ENCODE measurements at places on chromosomes 12 and 14. TPM values are rescaled to one million over a fixed set of nuclear protein-coding genes. Genes with fewer than 3 reads are reported as not detected.

DNA sequence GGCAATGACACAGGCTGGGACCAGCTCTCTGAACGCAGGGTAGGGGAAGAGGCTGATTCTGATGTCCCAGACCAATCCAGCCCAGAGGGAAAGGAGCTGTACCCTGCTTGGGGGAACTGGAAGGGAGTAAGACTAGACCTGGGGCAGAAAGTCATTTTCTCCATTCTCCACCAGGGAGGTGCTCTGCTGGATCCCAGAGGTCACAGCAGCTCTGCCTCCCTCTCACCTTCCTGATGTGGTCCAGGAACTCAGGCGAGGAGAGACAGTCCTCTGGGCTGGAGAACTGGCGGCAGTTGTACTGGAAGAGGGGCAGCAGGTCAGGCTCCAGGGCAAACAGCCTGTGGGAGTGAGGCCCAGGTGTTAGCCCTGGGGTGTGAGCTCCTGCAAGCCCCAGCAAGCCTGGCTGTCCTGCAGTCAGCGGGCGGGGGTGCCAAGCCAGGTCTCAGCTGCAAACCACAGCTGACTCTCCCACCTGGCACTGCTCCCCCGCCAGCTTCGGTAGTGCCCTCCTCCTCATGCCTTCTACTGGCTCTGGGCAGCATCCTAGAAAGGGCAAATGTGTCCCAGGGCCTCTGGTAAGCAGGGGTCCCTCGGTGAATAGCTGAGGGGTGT, 1.9 kb downstream of the NGB start:
- no peak overlapping the region for H3K4me3 ChIP-seq
- no peaks in the 10 kb centered on the region for H3K4me1 ChIP-seq
- no peak overlapping the region for H3K27ac ChIP-seq
- no peak for DNase-seq
- no peaks in the 10 kb centered on the region for H3K36me3 ChIP-seq

DNA sequence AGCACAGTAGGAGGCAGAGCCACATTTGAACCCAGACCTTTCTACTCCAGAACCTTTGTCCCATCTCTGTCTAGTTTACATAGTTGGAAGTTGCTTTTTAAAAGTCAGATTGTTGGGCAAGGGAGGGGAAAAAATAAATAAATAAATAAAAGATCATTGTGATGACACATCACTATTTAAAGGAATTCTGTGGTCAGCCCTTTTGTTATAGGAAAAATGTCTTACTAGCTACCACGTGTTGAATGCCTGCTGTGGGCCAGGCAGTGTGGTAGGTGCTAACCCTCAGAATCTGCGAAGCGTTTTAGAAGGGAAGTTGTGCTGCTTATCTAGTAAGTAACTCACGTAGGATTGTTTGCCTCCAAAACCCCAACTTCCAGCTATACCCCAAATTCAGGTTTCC, 62.3 kb downstream of the BHLHE41 start:
- no peaks in the 10 kb centered on the region for H3K4me1 ChIP-seq
- no peak overlapping the region for H3K27ac ChIP-seq
- H3K36me3 ChIP-seq: no peaks in the 10 kb centered on the region
- H3K4me3 ChIP-seq: no peak overlapping the region

DNA sequence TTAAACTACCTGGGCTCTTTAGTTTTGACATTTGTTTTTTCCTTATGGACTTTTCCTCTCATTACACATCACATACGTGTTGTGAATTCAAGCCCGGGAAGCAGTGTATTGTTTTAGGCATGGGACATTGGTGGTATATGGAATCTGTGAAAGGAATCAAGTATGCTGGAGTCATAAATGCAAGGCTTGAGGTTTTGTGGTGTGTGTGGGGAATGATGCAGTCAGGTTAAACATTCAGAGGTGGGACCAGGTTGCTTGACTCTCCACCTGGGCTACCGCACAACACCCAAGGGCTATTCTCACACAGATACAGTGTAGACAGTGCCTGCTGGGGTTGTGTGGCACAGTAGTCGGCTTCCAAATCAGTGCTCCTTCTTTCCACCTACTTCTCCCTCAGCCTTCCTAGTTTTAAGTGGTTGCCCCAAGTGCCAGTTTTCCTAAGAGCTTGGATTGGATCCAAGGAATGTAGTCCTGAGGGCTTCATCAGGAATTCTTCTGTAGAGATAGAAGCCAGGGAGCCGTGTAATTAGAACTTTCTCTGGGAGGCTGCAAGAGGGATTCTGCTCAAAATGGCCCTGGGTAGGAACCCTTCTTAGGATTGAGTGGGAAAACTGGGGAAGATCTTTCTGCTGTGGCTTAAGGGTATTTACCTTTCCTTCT, 243.7 kb downstream of the C12orf75 start:
- no peak overlapping the region for H3K27ac ChIP-seq
- DNase-seq: no peak
- H3K4me3 ChIP-seq: no peak overlapping the region

BEST3 gene
- polyA plus RNA-seq: 0.64 TPM

GRCh38 chr14:35944847-35945246, 118.7 kb downstream of the BRMS1L start:
- no peaks in the 10 kb centered on the region for H3K27me3 ChIP-seq
- no peak for DNase-seq
- no peaks in the 10 kb centered on the region for H3K36me3 ChIP-seq
- H3K27ac ChIP-seq: no peak overlapping the region
- H3K4me1 ChIP-seq: no peaks in the 10 kb centered on the region

- no peak overlapping the region for H3K4me3 ChIP-seq
- H3K36me3 ChIP-seq: no peaks in the 10 kb centered on the region
- no peaks in the 10 kb centered on the region for H3K27me3 ChIP-seq
- no peak for DNase-seq
- H3K27ac ChIP-seq: no peak overlapping the region
- H3K4me1 ChIP-seq: no peaks in the 10 kb centered on the region
These were observed 35.2 kb downstream of the HELB start for GRCh38 chr12:66337381-66338010.

DNA sequence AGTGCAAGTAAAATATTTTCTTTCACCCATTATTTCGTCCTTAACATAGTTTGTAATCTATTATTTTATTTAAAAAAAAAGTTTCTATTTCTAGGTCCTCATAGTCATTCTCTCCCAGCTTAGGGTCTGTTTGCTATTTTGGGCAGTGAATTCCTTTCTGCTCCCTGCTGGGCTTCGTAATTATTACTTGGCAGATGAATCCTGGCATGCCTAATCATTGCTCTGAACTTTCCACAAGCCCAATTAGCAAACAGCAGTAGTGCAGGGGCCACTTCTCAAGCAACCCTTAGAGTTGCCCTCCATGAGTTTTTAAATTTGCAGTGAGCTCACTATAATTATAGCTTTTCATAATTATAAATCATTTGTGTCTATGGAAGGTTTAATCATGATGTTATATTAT, 1378.3 kb upstream of the SEL1L start:
- no peak overlapping the region for H3K27ac ChIP-seq
- H3K36me3 ChIP-seq: no peaks in the 10 kb centered on the region
- no peaks in the 10 kb centered on the region for H3K4me1 ChIP-seq
- no peaks in the 10 kb centered on the region for H3K27me3 ChIP-seq
- no peak for DNase-seq

RND1 gene
- 0.20 TPM for polyA plus RNA-seq

- H3K27ac ChIP-seq: no peak overlapping the region
- no peaks in the 10 kb centered on the region for H3K36me3 ChIP-seq
- H3K4me3 ChIP-seq: no peak overlapping the region
- DNase-seq: no peak
- H3K27me3 ChIP-seq: no peaks in the 10 kb centered on the region
These were observed 51.2 kb upstream of the RTRAF start for GRCh38 chr14:51938137-51938536.

TSPAN19 gene
- polyA plus RNA-seq: 0.34 TPM

GRCh38 chr14:21098076-21098891, at the start of gene ZNF219:
ZNF219 (minus strand) TSS chr14:21098655; CDS start chr14:21093591, 5,064 bp downstream.
- peaks cover 30% of the 10 kb centered on the region for H3K4me1 ChIP-seq
- H3K4me3 ChIP-seq: no peak within 1 kb of the TSS
- peak; percentile 82 for DNase-seq
- peaks cover under 1% of the 10 kb centered on the region for H3K36me3 ChIP-seq

DNA sequence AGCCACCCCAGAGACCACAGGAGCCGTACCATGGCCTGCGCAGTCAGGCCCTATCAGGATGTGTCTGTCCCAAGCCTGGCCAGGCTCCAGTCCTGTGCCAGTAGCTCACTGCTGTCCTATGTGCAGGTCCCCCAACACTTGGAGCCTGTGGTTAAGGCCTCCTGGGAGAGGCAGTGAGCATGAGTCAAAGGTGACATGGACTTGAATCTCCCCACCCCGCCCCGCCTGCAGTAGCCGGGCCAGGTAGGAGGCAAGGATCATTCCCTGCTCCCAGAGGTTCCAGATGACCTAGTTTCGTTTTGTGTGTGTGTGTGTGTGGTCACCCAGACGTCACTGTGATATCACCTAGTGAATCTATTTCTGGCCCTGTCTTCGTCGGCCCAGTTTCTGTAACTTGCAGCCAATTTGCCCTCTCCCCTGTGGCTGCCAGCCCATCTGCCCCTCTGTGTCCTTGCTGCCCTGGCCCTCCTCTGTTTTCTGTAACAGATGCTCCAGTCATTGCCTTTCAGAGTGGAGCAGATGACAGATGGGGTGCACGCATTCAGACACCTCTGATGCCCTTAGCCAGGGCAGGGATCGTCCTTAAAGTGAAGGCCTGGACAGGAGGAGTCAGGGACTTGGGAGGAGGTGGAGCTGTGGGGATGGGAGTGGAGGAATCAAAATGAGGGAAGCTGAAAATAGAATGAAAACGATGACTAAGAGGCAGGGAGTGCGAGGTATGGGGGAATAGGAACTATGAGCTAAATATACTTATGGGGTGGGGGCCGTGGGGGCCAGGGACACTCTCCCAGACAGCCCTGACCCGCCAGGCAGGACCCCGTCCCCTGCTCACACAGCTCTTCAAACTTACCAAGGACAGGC, 37.4 kb downstream of the SLC6A12 start:
- H3K4me1 ChIP-seq: no peaks in the 10 kb centered on the region
- DNase-seq: peak; percentile 85
- H3K27me3 ChIP-seq: peaks cover 5% of the 10 kb centered on the region

DNA sequence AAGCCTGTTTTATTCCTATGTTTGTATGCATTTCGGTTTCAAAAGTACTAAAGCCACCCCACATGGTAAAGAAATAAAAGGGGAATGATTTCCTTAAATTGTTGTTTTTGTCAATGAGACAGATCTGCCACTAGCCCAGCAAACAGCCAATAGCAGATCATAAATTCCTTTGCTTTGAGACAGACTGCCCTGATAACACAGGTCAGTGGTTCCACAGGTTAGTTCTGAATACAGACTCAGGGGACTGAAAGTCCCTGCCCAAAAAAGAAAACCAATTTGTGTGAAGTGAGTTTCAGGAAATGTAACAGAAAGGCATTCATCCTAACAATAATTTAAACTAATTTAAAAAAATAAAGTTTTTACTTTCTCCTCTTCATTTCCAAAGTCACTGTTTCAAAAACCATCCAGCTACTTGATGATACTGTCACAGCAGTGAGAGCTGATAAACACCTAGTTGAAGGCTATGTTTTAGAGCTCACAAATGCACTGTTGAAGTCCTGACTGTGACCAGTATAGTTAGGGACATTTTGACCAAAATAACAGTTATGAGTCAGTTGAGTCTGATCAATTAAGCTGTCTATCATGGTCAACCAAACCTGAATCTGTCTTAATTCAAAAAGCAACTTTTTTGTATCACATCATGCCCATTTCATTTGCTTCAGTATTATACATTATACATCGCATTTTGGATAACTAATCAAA, 77.7 kb downstream of the LGR5 start:
- H3K4me3 ChIP-seq: no peak overlapping the region
- no peaks in the 10 kb centered on the region for H3K36me3 ChIP-seq
- H3K27ac ChIP-seq: no peak overlapping the region
- no peaks in the 10 kb centered on the region for H3K27me3 ChIP-seq
- H3K4me1 ChIP-seq: no peaks in the 10 kb centered on the region

- no peaks in the 10 kb centered on the region for H3K36me3 ChIP-seq
- no peak overlapping the region for H3K4me3 ChIP-seq
- DNase-seq: no peak
- H3K4me1 ChIP-seq: no peaks in the 10 kb centered on the region
- H3K27ac ChIP-seq: no peak overlapping the region
- H3K27me3 ChIP-seq: no peaks in the 10 kb centered on the region
These were observed 132.6 kb upstream of the MAP1LC3B2 start for GRCh38 chr12:116426391-116427136.

DNA sequence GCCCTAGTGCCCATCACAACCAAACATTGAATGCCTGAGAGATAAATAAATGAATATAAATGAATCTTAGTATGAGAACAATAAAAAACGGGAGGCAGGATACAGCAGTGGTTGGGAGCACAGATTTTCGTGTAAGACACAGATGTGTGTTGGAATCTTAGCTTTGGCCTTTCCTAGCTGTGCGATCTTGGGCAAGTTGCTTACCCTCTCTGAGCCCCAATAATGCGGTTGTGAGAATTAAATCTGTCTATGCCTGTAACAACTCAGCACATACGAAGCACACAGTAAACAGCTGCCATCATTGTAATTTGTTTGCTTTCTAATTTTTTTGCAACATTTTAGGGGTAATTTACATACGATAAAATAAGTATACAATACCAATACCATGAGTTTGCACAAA, 89.8 kb downstream of the SRRM4 start:
- no peak for DNase-seq
- no peaks in the 10 kb centered on the region for H3K27me3 ChIP-seq
- H3K36me3 ChIP-seq: no peaks in the 10 kb centered on the region
- H3K27ac ChIP-seq: no peak overlapping the region

GRCh38 chr12:76223869-76224268, 124.3 kb downstream of the BBS10 start:
- H3K27ac ChIP-seq: no peak overlapping the region
- H3K4me1 ChIP-seq: no peaks in the 10 kb centered on the region

TROAP gene
- 1.1 TPM for polyA plus RNA-seq

DNA sequence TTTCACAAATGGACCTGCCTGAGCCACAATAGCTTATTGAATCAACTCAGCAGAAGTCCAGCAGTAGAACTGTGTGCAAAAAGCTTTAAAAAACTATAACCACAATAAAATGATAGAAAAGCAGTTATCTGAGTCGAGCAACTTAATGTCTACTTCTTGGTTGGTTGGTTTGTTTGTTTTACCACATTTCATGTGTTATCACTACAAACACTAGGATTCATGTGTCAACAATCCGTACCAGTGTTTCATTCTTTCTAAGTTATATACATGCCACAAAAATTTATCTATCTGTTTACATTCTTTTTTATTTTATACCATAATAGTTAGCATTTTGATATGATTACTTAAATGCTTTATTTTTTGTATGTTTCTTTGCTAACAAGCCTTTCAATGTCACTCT, 339.0 kb downstream of the KCNH5 start:
- no peak overlapping the region for H3K4me3 ChIP-seq
- H3K27ac ChIP-seq: no peak overlapping the region
- H3K4me1 ChIP-seq: no peaks in the 10 kb centered on the region
- no peak for DNase-seq
- H3K36me3 ChIP-seq: no peaks in the 10 kb centered on the region

DEGS2 gene
- polyA plus RNA-seq: 0.32 TPM

- no peaks in the 10 kb centered on the region for H3K36me3 ChIP-seq
- DNase-seq: peak; percentile 55
- no peak overlapping the region for H3K4me3 ChIP-seq
- H3K4me1 ChIP-seq: no peaks in the 10 kb centered on the region
- no peaks in the 10 kb centered on the region for H3K27me3 ChIP-seq
These were observed 194.9 kb upstream of the OR4E1 start for GRCh38 chr14:21868442-21869046.

MIP gene
- polyA plus RNA-seq: 0.24 TPM
